ENCODE measurements at places on chromosomes 4 and X. TPM values are rescaled to one million over a fixed set of nuclear protein-coding genes. Genes with fewer than 3 reads are reported as not detected.

Gene PLK4
- total RNA-seq: 52.4 TPM

Gene SLC9A6
- 14.3 TPM for total RNA-seq

Gene GAGE12H
- not detected for total RNA-seq

Gene MTMR8
- total RNA-seq: not detected

Gene SEC31A
- 98.2 TPM for total RNA-seq

Gene FAM9C
- not detected for total RNA-seq

Gene TKTL1
- not detected for total RNA-seq

Gene H2AZ1
- total RNA-seq: 1,095 TPM

Gene RNF150
- 2.7 TPM for total RNA-seq

Gene RPS6KA6
- not detected for total RNA-seq

Gene NBDY
- total RNA-seq: 53.1 TPM

Gene DMP1
- total RNA-seq: not detected

Gene MAGEA2
- not detected for total RNA-seq

Gene C4orf33
- total RNA-seq: 6.2 TPM

Gene RBM47
- 0.28 TPM for total RNA-seq

Gene TCEAL9
- 48.6 TPM for total RNA-seq

Gene DOCK11
- total RNA-seq: 2.2 TPM

Gene SMR3B
- 1.7 TPM for total RNA-seq

Gene PSMD10
- 52.0 TPM for total RNA-seq

Gene TRPC5OS
- not detected for total RNA-seq

Gene TCEAL6
- not detected for total RNA-seq

Gene SH2D1A
- total RNA-seq: 0.71 TPM

Gene SLC6A14
- not detected for total RNA-seq

Gene PDE6B
- 10.4 TPM for total RNA-seq

Gene PLP1
- not detected for total RNA-seq

Gene BTC
- 0.11 TPM for total RNA-seq

Gene RADX
- not detected for total RNA-seq

Gene RS1
- not detected for total RNA-seq

Gene CT45A3
- not detected for total RNA-seq

Gene PDGFC
- total RNA-seq: 32.6 TPM

Gene DRP2
- 0.68 TPM for total RNA-seq
